ENCODE measurements at places on chromosomes 13 and 19.
A peak's percentile ranks its signal among the peaks of the same experiment; 100 is the strongest.

DNA sequence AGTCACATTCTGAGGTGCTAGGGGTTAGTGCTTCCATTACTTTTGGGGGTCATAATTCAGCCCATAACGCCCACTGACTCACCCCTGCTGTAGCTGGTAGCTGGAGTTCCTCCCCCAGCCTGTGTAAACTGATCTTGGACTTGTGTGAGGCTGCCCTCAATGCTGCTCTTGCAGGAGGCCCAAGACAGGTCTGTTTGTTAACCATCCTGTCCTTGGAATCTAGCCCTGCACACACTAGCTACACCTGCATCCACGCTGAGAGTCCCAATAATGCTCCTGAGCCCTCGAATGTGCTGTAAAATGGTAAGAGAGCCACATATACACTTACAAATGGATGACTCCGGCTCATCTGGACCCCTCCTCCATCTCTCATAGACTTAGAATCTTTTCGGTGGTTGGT lies 9.6 kb downstream of the LRCH1 start:
- no peak for DNase-seq

GRCh38 chr13:94612050-94612449 lies 10.4 kb downstream of the GPR180 start:
- DNase-seq, result no peak

GRCh38 chr13:44312834-44313551 lies 60.6 kb upstream of the SERP2 start:
- DNase-seq, result peak; percentile 72

GRCh38 chr13:50094615-50095293 lies 79.5 kb downstream of the KCNRG start:
- DNase-seq, result no peak

DNA sequence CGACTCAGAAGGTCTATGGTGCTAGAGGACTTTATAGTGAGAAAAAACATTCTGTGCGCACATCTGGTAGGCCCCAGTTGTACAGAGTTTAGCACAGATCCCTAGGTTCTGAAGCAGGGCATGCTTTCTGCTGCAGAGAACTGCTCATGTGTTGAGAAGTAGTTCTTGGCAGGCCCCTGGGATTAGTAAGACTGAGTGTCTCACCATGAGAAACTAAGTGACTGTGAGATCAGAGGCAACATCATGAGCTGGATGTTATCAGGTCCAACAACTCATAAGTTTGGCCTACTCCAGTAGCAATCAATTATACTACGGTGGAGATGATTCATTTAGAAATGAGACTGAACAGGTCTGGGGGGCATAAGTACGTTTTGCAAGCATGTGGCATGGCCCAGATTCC lies 507.4 kb upstream of the KLF12 start:
- peak; percentile 62 for DNase-seq

GRCh38 chr19:5762608-5763217 lies 21.8 kb downstream of the PRR22 start:
- no peak for DNase-seq

GRCh38 chr19:47445937-47446402 lies 25.7 kb downstream of the SLC8A2 start:
- DNase-seq, result no peak

DNA sequence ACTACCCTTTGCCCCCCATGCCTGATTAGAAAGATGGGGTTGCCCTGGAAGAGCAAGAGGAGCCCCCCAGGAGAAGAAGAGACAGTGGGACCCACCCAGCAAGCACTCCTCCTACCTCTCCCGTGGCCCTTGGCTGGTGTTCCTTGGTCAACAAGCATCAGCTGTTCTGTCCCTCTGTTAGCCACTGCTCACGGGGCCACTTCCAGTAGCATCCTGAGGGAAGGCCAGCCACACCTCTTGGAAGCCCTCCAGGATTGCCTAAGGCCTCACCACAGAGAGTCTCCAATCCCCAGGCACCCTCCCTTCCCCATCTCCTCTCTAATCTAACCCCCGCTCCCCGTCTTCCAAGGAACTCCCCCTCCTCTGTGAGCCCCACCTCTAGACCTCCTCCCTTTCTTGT lies 15.1 kb upstream of the DPP9 start:
- DNase-seq, result no peak

DNA sequence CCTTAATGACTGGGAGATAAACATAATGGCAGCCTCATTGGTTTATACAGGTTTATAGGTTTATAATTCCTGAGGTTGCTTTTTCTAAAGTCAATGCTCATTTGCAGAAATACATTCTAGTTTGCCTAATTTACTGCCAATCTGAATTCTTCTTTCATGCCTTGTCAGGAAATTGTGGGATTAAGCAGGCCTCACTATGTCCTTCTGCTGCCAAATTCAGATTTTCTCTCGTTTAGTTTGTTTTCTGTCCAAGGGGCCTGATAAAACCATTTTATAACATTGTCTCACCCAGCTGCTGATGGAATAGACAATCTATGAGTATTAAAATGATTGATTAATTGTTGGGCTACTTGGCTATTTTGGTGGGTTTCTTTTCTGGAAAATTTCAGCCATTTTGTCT lies 42.4 kb upstream of the OBI1 start:
- no peak for DNase-seq

GRCh38 chr13:66048888-66049287 lies 1181.2 kb downstream of the PCDH9 start:
- no peak for DNase-seq

GRCh38 chr13:76992548-76993001 lies 694 bp downstream of the CLN5 start:
- peak; percentile 30 for DNase-seq

DNA sequence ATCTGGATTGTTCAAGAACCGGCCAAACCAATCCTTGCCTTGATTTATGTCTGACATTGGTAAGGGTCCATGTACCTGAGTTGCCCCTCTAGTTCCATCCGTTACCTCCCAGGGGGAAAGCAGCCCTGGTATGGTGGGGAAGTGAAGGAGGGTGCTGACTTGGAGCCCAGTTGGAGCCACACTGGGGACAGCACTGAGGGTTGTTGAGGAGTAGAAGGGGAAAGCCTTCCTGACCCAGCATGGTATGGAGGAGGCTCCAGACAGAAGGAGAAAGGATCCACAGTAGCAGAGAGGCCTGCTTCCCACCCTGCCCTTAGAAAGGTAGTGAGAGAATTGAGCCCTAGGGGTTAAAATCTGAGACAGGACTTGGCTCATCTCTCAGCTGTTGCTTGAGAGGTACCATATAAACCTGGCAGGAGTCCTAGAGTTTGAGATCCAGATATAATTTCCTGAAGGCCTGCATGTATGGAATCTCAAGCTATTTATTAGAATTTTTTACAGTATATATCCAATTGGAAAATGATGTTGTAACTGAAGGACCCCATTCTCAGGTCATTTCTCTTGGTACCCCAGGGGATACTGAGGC lies 16.7 kb upstream of the FCGBP start:
- DNase-seq, result no peak

- no peak for DNase-seq
Observed at GRCh38 chr13:44541601-44542000, 34.5 kb downstream of the TSC22D1 start.

DNA sequence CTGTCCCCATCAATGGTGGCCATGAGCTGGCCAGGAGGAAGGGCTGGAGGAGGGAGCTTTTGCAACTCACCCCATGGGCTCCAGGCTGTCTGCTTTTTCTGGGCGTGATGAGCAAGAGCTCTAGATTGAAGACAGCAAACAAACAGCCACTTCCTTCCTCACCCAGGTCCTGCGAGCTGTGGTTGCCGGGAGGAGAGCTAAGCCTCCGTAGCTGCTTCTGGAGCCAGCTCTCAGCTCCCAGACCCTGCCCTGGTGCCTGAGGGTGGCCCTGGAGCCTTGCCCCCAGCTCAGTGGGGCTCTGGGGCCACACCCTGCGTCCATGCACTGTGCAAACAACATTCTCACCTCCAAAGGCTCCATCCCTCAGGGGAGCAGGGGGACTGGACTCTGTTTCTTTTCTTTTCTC lies 6.2 kb downstream of the MYO1F start:
- peak; percentile 77 for DNase-seq

GRCh38 chr13:77696879-77697216 lies 639 bp upstream of the SLAIN1 start:
- no peak for DNase-seq

- DNase-seq, result peak; percentile 81
Observed at GRCh38 chr13:106156468-106156867, 379.0 kb downstream of the EFNB2 start.

DNA sequence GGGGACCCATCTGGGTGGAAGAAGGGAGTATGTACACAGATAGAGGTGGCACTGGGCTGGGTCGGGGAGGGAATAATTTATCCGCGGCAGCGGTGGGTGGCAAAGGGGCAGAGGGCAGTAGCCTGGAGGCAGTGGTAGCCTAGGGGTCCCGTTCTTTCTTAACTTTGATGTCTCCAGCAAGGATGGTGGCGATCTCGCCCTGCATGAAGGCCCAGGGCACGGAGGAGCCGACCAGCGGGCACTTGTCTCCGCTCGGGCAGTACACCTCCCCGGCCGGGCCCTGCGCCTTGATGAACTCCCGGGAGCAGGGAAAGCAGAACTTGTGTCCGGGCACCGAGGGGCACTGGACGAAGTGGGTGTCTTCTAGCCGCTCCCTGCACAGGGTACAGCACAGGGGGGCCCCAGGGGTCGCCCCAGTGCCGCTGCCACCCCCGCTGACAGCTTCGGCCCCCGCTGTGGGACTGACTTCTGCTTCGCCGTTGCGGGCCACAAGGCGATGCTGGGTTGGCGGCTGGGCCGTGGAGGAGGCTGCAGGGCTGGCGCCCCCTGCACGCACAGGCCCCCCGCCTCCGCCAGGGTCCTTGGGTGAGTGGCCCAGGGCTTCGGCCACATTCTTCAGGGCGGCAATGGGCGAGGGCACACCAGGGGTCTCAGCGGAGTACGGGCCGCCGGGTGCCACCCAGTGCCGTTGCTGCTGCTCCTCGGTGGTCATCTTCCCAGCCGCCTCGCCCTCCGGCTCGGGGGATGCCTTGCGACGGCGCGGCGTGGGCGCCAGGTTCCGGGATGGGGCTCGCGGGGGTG lies 1.9 kb downstream of the IRF2BP1 start:
- DNase-seq, result no peak

- no peak for DNase-seq
Observed at GRCh38 chr13:43669964-43670363, 116.8 kb downstream of the ENOX1 start.

DNA sequence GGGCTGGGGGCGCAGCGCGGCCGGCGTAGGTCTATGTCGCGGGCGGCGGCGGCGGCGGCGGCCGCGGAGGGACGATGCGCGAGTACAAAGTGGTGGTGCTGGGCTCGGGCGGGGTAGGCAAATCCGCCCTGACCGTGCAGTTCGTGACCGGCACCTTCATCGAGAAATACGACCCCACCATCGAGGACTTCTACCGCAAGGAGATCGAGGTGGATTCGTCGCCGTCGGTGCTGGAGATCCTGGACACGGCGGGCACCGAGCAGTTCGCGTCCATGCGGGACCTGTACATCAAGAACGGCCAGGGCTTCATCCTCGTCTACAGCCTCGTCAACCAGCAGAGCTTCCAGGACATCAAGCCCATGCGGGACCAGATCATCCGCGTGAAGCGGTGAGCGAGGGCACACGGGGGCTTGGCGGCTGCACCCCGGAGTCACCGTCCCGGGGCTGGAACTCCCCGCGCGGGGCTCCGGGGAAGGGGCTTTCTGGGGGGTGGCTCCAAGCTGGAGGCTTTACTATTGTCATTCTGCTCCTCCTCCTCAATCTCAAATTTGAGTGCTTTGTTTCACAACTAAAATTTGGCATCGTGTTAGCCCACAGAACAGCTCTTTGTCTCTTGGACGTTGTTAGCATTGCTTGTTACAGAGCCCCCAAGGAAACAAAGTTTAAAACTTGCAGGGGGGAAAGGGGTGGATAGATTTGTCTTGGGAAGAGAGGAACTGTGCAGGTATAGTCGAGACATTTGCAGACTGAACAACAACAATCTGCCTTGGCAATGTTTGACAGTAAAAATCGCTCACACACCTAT lies 630 bp downstream of the RAP2A start:
- peak; percentile 7 for DNase-seq

DNA sequence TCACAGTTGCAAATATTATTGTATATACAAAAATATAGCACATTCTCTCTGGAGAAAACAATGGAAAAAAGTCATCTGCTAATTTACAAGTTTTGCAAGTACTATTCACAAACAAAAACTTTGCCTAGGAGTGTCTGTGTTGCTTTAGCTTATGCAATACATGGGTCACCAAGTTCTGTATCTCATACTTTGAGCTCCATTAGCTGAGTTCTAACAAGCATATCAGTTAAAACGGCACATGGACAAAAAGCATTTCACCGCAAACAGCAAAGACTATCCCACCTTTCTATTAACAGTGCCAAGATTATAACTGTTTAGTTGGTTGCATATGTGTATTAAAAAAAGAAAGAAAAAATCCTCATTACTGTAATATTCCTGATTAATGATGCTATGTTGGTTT lies 4.6 kb downstream of the SPRY2 start:
- DNase-seq, result no peak

DNA sequence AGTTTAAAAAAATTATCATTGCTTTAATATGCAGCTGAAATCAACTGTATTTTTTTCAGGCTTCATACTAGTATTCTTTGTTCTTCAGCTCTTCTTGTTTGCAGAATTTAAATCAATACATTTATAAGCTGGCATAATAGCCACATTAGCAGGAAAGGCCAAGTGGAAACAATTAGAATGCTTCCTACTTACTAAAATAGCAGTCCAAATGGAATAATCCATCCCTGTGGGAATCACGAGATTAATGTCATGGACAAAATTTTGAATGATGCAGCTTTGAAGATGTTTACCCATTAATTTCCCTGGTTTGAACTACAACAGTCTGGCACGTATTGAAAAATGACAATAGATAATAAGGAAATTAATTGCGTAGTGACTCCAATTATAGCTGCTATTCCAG lies 2650.8 kb downstream of the PCDH9 start:
- no peak for DNase-seq

DNA sequence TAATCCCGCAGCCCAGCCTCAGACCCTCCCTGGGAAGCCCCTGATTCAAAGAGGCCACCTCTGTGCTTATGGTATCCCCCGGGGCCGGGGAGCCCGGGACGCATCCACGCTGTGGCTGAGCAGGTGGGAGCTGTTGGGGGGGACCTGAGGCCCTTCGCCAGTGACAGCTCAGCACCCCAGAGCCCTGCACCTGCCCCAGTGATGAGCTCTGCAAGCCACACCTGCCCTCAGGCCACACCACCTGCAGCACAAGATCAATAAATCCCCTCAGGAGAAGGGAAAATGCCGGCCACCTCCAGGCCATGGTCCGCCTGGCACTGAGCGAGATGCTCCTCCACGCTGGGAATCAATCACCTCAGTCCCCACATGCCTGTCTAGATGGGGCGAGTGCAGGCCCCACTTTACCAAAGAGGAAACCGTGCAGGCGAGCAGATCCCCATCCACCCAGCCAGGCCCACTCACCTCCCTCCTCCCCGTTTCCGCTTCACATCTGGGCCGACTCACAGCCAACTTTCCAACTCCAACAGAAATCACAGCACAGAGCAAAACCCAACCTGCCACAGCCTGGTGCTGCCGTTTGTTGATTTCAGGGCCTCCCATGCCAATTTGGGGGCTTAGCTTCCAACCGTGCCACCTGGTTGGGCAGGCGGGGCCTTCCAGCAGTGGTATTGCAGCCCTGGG lies 12.8 kb downstream of the MOB3A start:
- DNase-seq, result no peak

- DNase-seq, result peak; percentile 53
Observed at GRCh38 chr19:3034656-3035541, 5.8 kb upstream of the TLE2 start.
